Posterior vena cava (tissue), 2 donors: ENCODE measurements at places on chromosomes 7 and 10. TPM values are rescaled to one million over a fixed set of nuclear protein-coding genes. Genes with fewer than 3 reads are reported as not detected.

GRCh38 chr7:144812379-144813283 is 23.2 kb downstream of the TPK1 start:
- DNase-seq: no peak

GRCh38 chr7:100649826-100650565 is 6.3 kb downstream of the ACTL6B start:
- DNase-seq: no peak

DNA sequence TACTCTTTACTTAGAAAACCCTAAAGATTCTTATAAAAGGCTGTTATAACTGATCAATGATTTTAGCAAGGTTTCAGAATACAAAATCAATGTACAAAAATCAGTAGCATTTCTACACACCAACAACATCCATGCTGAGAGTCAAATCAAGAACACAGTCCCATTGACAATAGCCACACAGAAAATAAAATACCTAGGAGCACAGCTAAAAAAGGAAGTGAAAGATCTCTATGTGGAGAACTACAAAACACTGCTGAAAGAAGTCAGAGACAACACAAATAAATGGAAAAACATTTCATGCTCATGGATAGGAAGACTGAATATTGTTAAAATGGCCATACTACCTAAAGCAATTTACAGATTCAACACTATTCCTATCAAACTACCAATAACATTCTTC is 427.0 kb downstream of the KCNMA1 start:
- no peak for DNase-seq

GRCh38 chr7:107580716-107581383 is 804 bp downstream of the BCAP29 start:
- no peak for DNase-seq

DNA sequence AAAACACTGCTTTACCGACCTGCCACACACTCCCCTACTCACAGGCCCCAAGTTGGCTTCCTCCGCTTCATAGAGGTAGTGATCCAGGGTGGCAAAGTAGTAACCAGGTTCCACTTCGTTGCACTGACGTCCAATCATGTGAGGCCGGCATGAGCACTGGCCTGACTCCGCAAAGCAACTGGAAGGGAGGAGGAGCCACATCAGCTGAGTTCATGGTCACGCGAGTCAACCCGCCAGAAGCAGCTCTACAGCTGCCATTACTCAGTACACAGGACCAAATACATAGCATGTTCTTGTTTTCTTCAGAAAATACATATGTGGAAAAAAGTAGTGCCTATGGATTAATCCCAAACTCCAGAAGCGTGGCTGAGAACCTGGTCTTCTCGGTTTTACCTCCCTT is 38.5 kb downstream of the LAMB1 start:
- DNase-seq: no peak

DNA sequence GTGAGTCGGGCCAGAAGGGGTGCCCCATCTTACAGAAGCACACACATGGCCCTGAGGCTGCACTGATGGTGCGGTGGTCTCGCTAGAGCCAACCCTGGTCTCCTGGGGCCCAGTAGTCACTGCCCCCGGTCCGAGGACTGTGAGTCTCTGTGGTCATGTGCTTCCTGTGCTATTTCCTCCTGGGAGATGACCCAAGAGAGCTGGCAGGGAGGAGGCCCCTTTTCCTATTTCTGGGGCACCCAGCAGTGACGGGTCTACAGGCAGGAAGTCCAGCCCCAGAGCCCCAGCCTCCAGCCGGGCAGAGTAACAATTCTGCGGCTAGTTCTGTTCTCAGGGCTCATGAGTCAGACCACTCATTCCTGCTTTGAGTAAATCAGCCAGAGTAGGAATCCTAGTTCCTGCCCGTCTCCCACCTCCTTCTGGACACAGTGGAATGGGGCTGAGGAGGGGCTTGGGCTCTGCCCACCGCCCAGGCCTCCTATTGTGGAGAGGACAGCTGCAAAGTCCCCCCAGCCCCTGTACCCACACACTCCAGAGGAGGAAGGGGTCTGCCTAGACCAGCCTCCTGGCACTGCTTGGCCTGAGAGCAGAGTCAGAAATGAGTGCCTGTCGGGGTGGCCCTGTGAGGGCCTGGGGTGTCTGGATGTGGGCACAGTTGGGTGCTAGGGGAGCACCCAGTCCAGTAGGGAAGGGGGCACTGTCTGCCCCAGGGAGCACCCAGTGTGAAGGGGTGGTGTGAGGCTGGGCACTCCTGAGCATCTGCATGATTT is 80.5 kb upstream of the PPIF start:
- peak; percentile 92 for DNase-seq

GRCh38 chr10:13528123-13528874 is 515 bp downstream of the BEND7 start:
- DNase-seq: no peak

DNA sequence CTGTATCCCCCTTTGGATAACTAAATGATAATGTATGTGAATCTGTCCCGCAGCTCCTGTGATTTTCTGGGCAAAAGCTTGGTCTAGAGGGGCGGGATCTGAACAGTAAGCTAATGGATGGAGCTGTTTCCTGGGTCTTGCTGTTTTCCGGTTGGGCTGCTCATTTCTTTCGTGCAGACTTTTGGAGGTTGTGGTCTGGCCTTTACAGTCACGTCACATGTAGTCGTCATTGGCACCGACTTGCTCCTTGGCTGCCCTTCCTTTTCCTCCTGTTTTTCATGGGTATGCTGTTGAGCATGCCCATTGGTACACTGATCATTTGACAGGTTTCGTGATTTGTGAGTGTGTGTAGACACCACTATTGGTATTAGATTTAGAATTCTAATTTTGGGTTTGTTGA is 2.0 kb downstream of the FBH1 start:
- DNase-seq: peak; percentile 24

GRCh38 chr10:116398224-116398623 is 29.4 kb upstream of the PNLIPRP3 start:
- no peak for DNase-seq

GRCh38 chr10:4069491-4069890 is 284.5 kb upstream of the KLF6 start:
- no peak for DNase-seq

- no peak for DNase-seq
Observed at GRCh38 chr7:22413211-22413610, 56.3 kb upstream of the RAPGEF5 start.

Gene CRYGN
- total RNA-seq: 1.1 TPM

Gene SPACDR
- total RNA-seq: not detected

Gene TLL2
- not detected for total RNA-seq

Gene DRGX
- not detected for total RNA-seq

Gene ZDHHC4
- total RNA-seq: 36.9 TPM

Gene ZCWPW1
- 3.5 TPM for total RNA-seq
